ENCODE measurements at places on chromosomes 3 and 15.
A peak's percentile ranks its signal among the peaks of the same experiment; 100 is the strongest.

- peak; percentile 57 for DNase-seq
Measured at GRCh38 chr3:158918008-158918407, 116.2 kb downstream of the MFSD1 start.

DNA sequence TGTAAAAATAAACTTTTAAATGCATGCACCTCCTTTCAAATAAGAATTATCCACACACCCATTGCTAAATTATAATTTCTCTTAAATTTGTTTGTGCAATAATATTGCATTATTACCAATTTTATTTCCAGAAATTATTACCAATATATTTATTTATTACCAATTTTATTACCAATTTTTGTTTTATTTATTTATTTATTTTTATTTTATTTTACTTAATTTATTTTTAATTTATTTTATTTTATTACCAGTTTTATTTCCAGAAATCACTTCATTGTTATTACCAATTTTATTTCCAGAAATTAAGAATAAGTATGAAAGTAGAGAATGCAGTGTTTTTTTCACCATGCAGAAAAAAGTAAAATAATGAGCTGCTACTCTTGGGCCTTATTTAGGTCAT is 525.4 kb downstream of the NAALADL2 start:
- no peak for DNase-seq

DNA sequence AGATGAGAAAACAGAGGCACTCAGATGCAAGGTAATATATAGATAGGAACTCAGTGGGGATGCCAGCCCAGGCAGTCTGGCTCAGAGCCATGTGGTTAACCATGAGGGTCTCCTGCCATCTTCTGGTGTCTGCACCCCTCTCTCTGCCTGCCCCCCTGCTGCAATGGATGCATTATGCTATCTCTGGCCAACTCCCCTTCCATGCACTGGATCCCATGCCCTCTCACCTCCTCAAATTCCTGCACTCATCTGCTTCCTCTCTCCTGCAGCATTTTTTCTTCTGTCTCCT is 163.2 kb downstream of the STT3B start:
- DNase-seq: no peak

- peak; percentile 59 for DNase-seq
Measured at GRCh38 chr3:129282727-129283327, 4.2 kb downstream of the HMCES start.

- no peak for DNase-seq
Measured at GRCh38 chr15:52200831-52201365, 9.7 kb upstream of the GNB5 start.

DNA sequence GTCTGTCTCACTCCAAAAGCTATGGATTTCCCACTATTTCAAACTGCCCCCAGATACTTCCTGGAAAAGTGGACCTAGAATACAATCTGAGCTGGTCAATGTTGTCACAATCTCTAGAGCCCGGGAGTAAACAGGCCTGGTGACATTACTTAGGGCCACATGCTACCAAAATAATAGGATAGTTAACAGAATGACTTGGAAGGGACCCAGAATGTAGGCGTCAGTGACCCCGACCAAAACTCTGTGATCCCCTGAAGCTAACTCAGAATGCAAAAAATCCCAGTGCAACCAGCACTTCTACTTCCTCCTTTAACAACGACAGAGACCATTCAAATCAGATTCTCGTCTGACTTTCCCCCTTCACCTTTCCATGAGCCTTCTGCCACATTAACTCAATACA is 51.5 kb upstream of the CDV3 start:
- DNase-seq: no peak

GRCh38 chr3:98906230-98906629 is 4.7 kb upstream of the DCBLD2 start:
- peak; percentile 61 for DNase-seq

- no peak for DNase-seq
Measured at GRCh38 chr3:7238565-7239295, 377.8 kb downstream of the GRM7 start.

DNA sequence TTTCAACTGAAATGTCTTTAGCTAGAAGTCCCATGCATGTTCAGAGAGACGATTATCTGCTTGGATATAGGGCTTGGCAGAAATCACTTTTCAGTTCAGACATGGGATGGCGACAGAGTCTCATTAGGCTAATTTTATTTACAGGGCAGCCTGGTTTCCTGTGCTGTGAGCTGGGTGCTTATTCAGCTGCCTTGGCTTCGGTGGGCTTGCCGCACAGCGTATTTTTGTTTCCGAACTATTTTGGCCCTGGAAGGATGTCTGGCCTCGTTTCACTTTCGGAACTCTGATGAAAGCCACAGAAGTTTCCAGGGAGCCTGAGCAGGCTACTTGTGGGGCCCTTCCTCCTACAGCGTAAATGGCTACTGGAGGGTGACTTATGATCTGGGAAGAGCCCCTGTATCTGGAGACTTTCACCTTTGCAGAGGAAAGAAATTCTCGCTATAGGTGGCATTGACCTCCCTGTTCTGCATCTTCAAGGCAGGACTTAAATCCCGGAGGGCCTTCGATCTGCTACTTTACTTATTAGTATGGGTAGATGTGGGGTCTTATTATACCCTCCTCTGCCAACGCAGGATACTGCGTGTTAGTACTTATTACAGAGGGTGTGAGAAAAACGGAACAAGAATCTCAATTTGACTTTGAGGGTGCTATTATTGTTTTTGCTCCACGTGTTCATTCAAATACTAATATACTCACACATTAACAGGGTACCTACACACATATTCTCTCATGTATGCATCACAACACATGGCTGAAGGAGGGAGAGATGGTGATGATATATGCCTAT is 364.0 kb upstream of the RBMS3 start:
- peak; percentile 8 for DNase-seq

GRCh38 chr3:130073582-130073981 is 8.0 kb upstream of the ALG1L2 start:
- no peak for DNase-seq

DNA sequence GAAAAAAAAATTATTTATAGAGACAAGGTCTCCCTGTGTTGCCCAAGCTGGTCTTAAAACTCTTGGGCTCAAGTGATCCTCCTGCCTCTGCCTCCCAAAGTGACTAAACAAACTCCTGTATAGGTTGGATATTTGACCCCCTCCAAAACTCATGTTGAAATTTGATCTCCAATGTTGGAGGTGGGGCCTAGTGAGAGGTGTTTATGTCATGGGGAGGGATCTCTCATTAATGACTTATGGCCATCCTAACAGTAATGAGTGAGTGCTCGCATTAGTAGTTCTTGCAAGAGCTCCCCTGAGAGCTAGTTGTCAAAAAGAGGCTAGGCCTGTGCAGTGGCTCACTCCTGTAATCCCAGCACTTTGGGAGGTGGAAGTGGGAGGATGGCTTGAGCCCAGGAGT is 141.2 kb downstream of the STT3B start:
- DNase-seq: no peak

GRCh38 chr3:140265302-140265701 is 330.3 kb downstream of the CLSTN2 start:
- no peak for DNase-seq

DNA sequence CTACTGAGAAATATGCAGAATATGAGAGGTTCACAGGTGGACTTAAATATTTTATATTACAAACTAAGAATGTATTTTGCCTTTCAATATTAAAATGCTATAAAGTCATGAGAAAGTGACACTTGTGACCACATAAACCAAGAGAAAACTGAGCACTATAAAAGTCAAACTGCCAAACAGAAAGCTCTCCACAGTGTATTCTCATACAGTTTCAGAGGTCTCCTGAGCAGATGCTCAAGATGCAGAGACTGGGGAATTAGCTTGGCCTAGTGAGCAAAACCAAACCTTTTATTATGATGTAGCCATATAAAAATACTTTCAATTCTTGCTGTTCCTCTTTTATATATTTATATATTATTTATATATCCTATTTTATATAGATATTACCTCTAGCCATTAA is 227.8 kb downstream of the TBC1D5 start:
- DNase-seq: no peak

- DNase-seq: no peak
Measured at GRCh38 chr3:160355826-160356225, 43.2 kb downstream of the IFT80 start.

GRCh38 chr15:100918690-100919480 is at the start of gene LRRK1:
LRRK1 (plus strand) TSS chr15:100919357; CDS start chr15:100924633, 5,276 bp downstream.
- peak; percentile 60 for DNase-seq

- no peak for DNase-seq
Measured at GRCh38 chr15:52109559-52110451, 2.8 kb downstream of the BCL2L10 start.

- DNase-seq: no peak
Measured at GRCh38 chr3:29440413-29441305, 159.8 kb downstream of the RBMS3 start.

- DNase-seq: peak; percentile 83
Measured at GRCh38 chr15:68875377-68876116, 54.8 kb upstream of the SPESP1 start.

- no peak for DNase-seq
Measured at GRCh38 chr3:185572183-185572582, 13.9 kb upstream of the SENP2 start.

DNA sequence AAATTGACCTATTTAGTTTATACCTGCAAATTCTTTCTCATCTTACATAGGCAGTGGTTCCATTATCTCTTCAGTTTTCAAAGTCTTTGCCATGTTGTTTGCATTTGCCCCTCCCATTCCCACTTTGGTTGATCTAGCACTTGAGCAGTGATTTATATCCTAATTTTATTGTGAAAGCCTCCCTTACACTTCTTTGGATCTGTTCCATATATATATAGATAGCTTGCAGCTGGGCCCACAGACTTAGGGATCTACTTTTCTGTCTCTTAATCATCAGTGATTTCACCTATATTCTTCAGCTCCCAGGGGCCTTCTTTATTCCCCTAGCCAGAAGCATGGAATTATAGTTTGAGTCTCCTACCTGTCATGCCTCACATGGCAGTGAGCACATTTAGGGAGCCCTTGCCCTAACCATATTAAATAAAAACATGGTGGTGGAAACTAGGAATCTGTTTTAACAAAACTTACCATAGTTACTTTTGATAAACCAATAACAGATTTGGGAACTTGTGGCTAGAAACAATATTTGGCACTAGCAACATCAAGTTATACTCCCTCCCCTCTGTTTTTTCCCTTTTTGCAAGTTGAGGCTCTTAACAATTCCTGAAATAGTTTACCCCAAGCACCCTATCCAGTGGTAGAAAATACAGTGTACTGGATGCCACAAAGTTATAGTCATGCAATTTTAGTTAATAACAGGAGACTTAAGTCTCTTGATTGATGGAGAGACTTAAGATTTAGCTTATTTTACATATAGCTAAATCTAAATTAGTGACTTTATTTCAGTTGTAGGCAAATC is 41.7 kb downstream of the ARIH1 start:
- no peak for DNase-seq

- DNase-seq: no peak
Measured at GRCh38 chr3:81764665-81765064, 3.2 kb upstream of the GBE1 start.

DNA sequence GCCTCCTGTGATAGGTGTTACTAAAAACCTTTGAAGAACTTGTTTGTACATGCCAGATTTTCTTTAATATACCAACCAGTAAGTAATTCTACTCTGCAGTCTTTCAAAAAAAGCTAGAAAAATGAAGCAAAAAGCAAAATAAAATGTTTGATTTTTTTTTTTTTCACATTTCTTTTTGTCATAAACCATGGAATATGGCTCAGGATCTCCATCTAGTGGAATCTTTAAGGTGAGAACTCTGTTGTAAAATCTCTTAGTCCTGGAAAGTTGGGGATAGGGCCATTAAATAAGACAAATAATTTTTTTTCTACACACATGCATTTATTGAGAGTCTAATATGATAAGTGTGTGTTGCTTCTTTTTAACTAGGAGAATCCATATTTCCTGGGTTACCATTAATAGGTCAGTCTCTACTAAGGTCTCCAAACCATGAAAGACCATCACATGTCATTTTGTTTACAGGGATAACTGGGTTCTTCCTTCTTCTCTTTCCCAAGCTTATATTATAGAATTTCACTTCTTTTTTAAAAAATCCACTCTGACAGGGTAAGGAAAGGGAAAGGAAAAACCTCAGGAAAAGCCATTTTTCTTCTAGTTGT is 84.6 kb downstream of the SLC9A9 start:
- peak; percentile 11 for DNase-seq

DNA sequence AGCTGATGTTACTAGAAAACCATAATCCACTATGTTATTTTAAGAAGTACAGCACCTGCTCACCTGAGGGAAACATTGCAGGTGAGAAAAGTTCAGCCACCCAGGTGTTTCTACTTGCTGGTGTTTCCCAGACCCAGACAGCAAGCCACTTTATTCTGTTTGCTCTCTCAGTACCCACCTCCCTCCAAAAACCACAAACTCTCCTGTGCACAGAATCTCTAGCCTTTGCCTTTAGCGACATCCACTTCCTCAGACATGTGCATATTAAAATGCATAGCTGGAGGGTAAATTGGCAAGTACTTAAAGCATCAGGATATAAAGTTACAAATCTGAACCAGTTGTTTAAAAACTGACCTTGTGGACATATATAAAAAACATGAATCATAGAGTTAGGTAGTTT is 36.7 kb downstream of the VGLL3 start:
- no peak for DNase-seq

DNA sequence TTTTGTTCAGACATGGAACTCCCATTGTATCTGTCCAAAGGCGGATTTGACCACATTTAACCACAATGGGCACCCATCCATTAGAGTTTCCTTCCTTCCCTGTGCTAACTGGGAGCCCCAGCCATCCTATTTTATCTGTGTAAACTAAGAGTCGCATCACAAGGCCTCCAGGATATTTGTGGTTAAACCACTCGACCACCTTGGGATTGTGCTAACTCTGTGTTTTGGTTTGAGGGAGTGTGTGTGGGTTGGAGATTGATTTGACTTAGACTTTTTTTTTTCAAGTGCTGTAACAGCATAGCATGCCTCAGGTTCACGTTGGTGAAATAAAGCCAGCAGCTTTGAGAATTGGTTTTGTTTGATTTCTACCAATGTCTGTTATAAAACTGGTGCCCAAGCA is 100.4 kb upstream of the TP63 start:
- DNase-seq: no peak

- no peak for DNase-seq
Measured at GRCh38 chr15:97858296-97858695, 102.2 kb upstream of the ARRDC4 start.

GRCh38 chr3:136311968-136312367 is 61.8 kb downstream of the PCCB start:
- no peak for DNase-seq

GRCh38 chr15:76328958-76329357 is 7.6 kb upstream of the ISL2 start:
- DNase-seq: peak; percentile 28

DNA sequence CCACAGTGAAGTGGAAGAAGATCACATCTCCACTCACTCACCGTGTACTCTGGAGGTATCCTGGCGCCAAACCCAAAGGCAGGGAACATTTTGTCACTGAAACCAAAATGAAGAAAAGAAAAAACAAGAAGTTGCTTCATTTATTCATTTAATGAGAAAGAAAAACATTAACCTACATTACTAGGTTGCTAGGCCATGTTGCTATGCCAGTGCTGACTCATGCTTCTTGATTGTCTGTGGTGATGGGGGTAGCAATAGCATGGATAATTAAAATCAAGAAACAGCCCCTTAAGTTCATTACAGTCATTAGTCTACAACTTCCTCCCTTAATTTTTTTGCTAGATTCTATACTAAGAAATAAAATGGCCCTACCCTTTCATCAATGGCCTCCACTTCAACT is 52.7 kb upstream of the MRPL3 start:
- DNase-seq: no peak

GRCh38 chr15:101068961-101069653 is 149.9 kb downstream of the LRRK1 start:
- DNase-seq: peak; percentile 52

All from RWPE1 (cell line).